ENCODE measurements at places on chromosomes 2 and 18. TPM values are rescaled to one million over a fixed set of nuclear protein-coding genes. Genes with fewer than 3 reads are reported as not detected.

The RGPD4 gene
- total RNA-seq: not detected

DNA sequence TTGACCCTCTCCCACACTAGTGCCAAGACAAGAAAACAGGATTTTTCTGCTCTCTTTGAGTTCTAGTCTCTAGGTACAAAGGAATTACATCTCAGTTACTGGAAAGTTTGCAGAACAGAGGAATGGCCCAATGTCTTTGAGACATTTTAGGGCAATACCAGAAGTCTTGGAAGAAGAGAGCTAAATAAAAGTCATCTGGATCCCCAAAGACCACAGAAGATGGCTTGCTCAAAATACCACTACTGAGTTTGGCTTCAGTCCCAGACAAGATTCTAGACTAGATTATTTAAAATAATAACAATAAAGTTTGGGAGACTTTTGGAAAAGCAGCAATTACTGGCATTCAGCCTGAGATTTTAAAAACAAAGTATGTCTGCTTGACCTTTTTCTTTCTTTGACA, 61.9 kb upstream of the HK2 start:
- DNase-seq: no peak

The EPHA4 gene
- 110 TPM for total RNA-seq

DNA sequence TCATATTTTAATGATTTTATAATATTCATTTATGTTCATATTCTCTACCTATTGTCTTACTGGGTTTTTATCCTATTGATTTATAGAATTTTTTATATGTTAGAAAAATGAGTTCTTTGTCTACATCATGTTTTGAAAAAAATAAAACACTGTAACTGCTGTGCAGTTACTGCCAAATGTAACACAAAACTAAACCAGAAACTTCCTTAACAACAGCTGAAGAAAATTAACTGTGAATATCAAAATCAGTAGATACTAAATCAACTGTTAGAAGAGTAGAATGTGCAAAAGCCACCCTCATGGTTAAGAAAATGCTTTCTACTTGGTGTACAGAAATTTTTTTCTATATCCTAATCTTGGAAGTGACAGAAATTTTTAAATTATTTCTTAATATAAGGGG, 69.5 kb downstream of the PTRHD1 start:
- DNase-seq: no peak

- DNase-seq: no peak
Observed at GRCh38 chr2:71609441-71609840, 156.1 kb downstream of the DYSF start.

The NT5DC4 gene
- not detected for total RNA-seq

DNA sequence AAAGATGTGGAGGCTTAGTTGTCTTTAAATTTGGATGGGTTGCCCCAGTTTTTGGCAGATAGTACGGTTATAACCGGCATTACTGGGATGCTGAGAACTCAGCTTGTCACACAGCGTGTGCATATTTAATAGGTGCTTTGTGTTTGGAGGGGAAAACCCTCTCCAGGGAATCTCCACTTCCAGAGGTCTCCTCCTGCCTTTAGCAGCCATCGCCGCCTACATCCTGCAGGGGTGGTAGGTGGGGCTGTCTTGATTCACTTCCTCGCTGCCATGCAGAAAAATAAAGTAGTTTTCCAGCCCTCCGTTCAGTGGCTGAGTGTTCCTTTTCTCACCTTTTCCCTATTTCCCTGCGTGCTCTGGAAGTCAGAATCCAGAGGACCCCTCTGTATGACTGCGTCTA, 76.4 kb downstream of the ITGB1BP1 start:
- DNase-seq: no peak

The ZC3H6 gene
- 0.92 TPM for total RNA-seq

DNA sequence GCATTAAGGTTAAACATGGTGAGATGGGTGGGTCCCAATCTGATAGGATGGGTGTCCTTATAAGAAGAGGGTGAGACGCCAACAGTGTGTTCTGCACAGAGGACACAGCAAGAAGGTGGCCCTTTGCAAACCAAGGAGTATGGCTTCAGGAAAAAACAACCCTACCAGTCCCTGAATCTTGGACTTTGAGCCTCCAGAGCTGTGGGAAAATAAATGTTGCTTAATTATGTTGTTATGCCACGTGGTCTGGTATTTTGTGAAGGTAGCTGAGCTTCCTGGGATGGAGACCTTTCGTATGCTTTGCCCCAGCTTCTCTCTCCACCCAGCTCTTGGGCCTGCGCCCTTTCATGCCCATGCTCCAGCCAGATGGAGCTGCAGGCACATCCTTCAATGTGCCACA, 114.2 kb upstream of the EPC2 start:
- no peak for DNase-seq

- DNase-seq: no peak
Observed at GRCh38 chr2:202723746-202724145, 89.0 kb downstream of the FAM117B start.

The CYP26B1 gene
- 1.7 TPM for total RNA-seq

GRCh38 chr18:45231617-45232016, 383.7 kb upstream of the SLC14A2 start:
- no peak for DNase-seq

DNA sequence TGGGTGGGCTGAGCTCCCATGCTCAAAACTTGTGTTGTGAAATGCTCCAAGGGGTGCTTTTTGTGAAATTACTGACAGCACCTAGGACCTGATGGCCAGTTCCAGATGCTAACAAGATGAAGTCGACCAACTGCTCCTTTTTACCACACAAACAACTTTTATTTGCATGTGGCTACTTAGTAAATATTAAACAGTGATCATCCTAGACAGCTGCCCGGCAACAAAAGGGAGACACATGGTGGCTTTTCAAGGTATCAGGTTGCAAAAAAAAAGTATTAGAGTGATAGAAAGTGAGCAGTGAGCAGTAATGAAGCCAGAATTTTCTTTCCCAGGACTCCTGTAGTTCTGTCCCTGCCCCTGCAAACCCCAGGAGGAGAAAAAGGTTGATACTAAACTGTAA, 118.5 kb downstream of the RPIA start:
- no peak for DNase-seq

GRCh38 chr2:44291281-44292248, 16.3 kb downstream of the SLC3A1 start:
- peak; percentile 70 for DNase-seq

The HOXD9 gene
- total RNA-seq: 2.1 TPM

The SCN9A gene
- total RNA-seq: 3.9 TPM
